CD4-positive, CD25-positive, alpha-beta regulatory T cell (primary cell): ENCODE measurements at places on chromosomes 2 and 18. TPM values are rescaled to one million over a fixed set of nuclear protein-coding genes. Genes with fewer than 3 reads are reported as not detected.

KYNU gene
- total RNA-seq, result not detected

- H3K27me3 ChIP-seq, result no peaks in the 10 kb centered on the region
- H3K27ac ChIP-seq, result no peak overlapping the region
- no peaks in the 10 kb centered on the region for H3K36me3 ChIP-seq
- H3K4me1 ChIP-seq, result no peaks in the 10 kb centered on the region
Measured at GRCh38 chr2:223998948-223999347, 40.1 kb downstream of the SERPINE2 start.

GRCh38 chr2:218161644-218162043, 5.1 kb downstream of the CXCR1 start:
- H3K4me1 ChIP-seq, result peaks cover 4% of the 10 kb centered on the region
- peaks cover 12% of the 10 kb centered on the region for H3K27me3 ChIP-seq
- no peak overlapping the region for H3K4me3 ChIP-seq
- no peak overlapping the region for H3K27ac ChIP-seq
- no peak for DNase-seq

GRCh38 chr2:55152475-55153412, 79.3 kb downstream of the CLHC1 start:
- no peaks in the 10 kb centered on the region for H3K4me1 ChIP-seq
- no peaks in the 10 kb centered on the region for H3K36me3 ChIP-seq
- H3K27ac ChIP-seq, result no peak overlapping the region
- H3K27me3 ChIP-seq, result no peaks in the 10 kb centered on the region
- DNase-seq, result no peak

AOX1 gene
- total RNA-seq, result not detected

CNTNAP5 gene
- not detected for total RNA-seq

DNA sequence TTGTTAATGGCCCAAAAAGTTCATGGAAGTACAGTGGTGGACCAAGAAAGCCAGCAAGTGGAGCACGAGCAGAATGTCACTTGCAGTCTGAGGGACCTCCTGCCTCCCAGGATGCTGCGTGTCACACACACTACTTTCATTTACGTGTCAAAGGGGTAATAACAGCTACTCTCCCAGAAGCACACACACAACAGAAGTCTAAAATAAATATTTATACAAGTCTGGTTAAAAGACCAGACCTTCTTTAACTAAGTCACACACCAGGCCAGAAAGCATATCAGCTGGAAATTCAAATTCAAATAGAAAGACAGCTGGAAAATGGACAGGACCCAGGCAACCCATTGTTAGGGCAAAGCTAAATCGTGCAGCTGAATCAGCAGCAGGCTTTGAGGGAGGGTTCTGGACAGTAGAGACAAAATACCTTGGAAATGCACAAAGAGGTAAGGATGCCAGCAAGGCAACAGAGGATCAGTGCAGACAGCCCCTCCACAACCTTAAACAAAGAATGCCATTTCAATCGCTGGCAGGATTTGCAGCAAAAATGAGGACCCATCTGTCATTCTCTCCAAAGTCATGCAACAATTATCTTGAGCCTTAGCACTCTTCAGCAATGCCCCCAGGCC, 160.5 kb downstream of the TMEM163 start:
- H3K27ac ChIP-seq, result no peak overlapping the region
- H3K4me3 ChIP-seq, result no peak overlapping the region
- no peaks in the 10 kb centered on the region for H3K27me3 ChIP-seq
- no peaks in the 10 kb centered on the region for H3K4me1 ChIP-seq

- H3K4me1 ChIP-seq, result no peaks in the 10 kb centered on the region
- no peak for DNase-seq
- H3K27ac ChIP-seq, result no peak overlapping the region
- no peaks in the 10 kb centered on the region for H3K36me3 ChIP-seq
Measured at GRCh38 chr2:240875228-240876034, 6.8 kb downstream of the AGXT start.

- H3K4me1 ChIP-seq, result no peaks in the 10 kb centered on the region
- H3K27me3 ChIP-seq, result peaks cover 8% of the 10 kb centered on the region
- DNase-seq, result no peak
- H3K27ac ChIP-seq, result no peak overlapping the region
- no peaks in the 10 kb centered on the region for H3K36me3 ChIP-seq
- no peak overlapping the region for H3K4me3 ChIP-seq
Measured at GRCh38 chr2:38057651-38058410, 18.1 kb downstream of the CYP1B1 start.

GRCh38 chr2:134952608-134953007, 34.0 kb downstream of the CCNT2 start:
- no peak overlapping the region for H3K4me3 ChIP-seq
- peaks cover 87% of the 10 kb centered on the region for H3K36me3 ChIP-seq
- DNase-seq, result no peak
- no peak overlapping the region for H3K27ac ChIP-seq
- peaks cover 8% of the 10 kb centered on the region for H3K4me1 ChIP-seq

DNA sequence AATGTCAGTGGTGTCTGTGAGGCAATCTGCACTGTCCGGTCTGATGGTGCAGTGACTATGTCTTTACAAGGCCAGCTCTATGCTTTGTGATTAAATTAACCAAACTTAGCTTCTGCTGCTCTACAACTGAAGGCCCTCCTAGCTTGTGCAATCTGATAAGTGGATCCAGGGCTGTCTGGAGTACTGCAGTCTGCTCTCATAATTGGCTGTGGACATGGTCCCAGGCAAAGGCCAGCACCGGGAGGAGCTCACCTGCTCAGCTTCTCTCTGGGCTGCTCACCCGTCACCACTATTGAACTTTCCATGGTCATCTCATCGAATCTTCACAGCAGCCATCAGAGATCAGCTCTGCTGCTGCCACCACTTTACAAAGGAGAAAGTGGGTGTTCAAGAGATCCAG, 13.0 kb upstream of the APCDD1 start:
- DNase-seq, result no peak
- no peaks in the 10 kb centered on the region for H3K27me3 ChIP-seq
- H3K4me1 ChIP-seq, result no peaks in the 10 kb centered on the region

CD207 gene
- not detected for total RNA-seq

DNA sequence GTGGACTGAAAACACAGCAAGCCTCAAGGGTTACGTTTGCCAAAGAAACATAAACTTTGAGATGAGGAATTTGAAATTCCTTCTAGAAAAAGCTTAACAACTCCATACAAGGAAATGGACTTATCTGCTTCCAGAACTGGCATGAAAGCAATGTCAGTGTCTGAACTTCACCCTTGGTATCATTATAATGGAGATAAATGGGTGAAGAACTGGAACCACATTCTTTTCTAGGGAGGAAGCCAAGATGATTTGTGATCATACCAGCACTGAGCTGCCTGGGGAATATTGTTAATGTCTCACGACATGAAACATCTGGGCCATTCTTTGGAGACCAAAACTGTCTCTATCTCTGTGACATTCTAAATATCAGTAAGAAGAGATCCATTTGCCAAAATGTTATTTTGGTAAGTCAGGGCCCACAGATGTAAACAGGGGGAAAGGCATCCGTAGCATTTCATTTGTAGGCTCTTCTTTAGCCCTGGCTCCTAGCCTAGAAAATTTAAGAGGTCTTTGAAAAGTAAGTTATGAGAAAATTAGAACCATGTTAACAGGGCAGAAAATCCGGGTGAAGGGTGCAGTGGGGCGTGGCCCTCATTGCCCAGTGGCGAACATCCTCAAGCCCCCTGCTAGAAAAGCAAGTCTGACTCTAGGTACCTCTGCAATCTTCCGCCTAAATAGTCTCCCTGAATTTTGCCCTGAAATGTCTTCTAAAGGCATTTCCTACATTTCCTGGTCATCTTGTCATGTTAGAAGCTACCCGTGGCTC, 295.3 kb upstream of the EPAS1 start:
- no peak overlapping the region for H3K4me3 ChIP-seq
- H3K36me3 ChIP-seq, result peaks cover 4% of the 10 kb centered on the region
- H3K27me3 ChIP-seq, result peaks cover 2% of the 10 kb centered on the region
- H3K4me1 ChIP-seq, result no peaks in the 10 kb centered on the region

NDC80 gene
- total RNA-seq, result 20.3 TPM

CCDC178 gene
- not detected for total RNA-seq

DNA sequence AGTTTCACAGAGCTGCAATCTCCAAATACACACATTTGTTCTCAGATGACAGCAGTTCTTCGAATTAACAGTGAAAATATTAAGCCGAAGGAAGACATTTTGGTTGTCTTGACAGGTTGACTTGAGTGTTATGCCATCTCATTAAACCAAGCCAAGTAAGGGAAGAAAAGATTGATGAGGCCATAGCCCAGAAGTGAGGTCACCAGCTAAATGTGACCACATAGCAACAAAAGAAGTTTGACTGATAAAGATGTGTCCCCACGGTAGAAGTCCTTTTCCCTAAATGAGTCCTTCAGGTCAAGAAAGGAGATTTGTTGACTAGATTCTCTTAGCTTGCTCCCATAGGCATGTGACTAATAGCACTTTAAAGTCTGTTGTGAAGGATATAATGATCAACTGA, 156.1 kb downstream of the CDH20 start:
- H3K4me3 ChIP-seq, result no peak overlapping the region
- no peak for DNase-seq
- H3K36me3 ChIP-seq, result no peaks in the 10 kb centered on the region
- H3K27me3 ChIP-seq, result no peaks in the 10 kb centered on the region
- no peaks in the 10 kb centered on the region for H3K4me1 ChIP-seq

DNA sequence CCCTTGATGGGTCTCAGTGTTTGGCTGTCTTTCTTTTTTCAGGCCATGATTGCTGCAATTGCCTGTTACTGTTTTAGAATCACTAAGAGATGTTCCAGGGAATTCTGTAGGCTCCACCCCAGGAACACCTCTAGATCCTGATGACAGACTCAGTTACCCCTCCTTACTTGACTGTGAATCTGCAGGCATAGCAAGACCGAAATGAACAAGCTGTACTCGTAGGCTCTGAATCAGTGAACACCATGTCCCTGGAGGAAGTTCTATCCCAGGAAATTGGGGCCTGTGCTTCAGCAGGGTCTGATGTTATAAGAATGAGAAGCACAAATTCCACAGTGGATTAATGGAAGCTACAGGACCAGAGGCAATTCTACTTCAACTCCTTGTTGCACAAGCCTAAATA, 148.6 kb downstream of the COPS8 start:
- H3K27ac ChIP-seq, result no peak overlapping the region
- no peak for DNase-seq
- no peaks in the 10 kb centered on the region for H3K4me1 ChIP-seq
- no peaks in the 10 kb centered on the region for H3K36me3 ChIP-seq
- no peak overlapping the region for H3K4me3 ChIP-seq

GRCh38 chr2:232748038-232748437, 28.3 kb downstream of the KCNJ13 start:
- no peak overlapping the region for H3K4me3 ChIP-seq
- DNase-seq, result no peak
- H3K27ac ChIP-seq, result no peak overlapping the region
- peaks cover 50% of the 10 kb centered on the region for H3K36me3 ChIP-seq
- H3K27me3 ChIP-seq, result no peaks in the 10 kb centered on the region

AQP12B gene
- total RNA-seq, result not detected

SNORC gene
- 1.3 TPM for total RNA-seq

- H3K27me3 ChIP-seq, result no peaks in the 10 kb centered on the region
- H3K27ac ChIP-seq, result peak overlapping the region; percentile 2
- peaks cover 25% of the 10 kb centered on the region for H3K4me1 ChIP-seq
- H3K4me3 ChIP-seq, result no peak overlapping the region
Measured at GRCh38 chr18:77206676-77207374, 42.8 kb upstream of the GALR1 start.

- no peak for DNase-seq
- no peak within 1 kb of the TSS for H3K4me3 ChIP-seq
- peaks cover 18% of the 10 kb centered on the region for H3K4me1 ChIP-seq
- H3K27me3 ChIP-seq, result peaks cover 24% of the 10 kb centered on the region
Measured at GRCh38 chr18:8705238-8705960, at the start of gene MTCL1. Gene MTCL1 (plus strand): TSS chr18:8705556. CDS start chr18:8705661, 105 bp downstream.

GRCh38 chr2:159714247-159714930, 2.1 kb downstream of the MARCHF7 start:
- H3K36me3 ChIP-seq, result peaks cover 34% of the 10 kb centered on the region
- H3K27ac ChIP-seq, result peak overlapping the region; percentile 96
- no peaks in the 10 kb centered on the region for H3K27me3 ChIP-seq
- H3K4me1 ChIP-seq, result peaks cover 68% of the 10 kb centered on the region
- H3K4me3 ChIP-seq, result peak overlapping the region; percentile 96
- no peak for DNase-seq

- DNase-seq, result no peak
- no peaks in the 10 kb centered on the region for H3K36me3 ChIP-seq
- no peaks in the 10 kb centered on the region for H3K27me3 ChIP-seq
- no peak overlapping the region for H3K27ac ChIP-seq
- no peaks in the 10 kb centered on the region for H3K4me1 ChIP-seq
Measured at GRCh38 chr2:145547620-145548019, 1027.7 kb upstream of the ZEB2 start.

DNA sequence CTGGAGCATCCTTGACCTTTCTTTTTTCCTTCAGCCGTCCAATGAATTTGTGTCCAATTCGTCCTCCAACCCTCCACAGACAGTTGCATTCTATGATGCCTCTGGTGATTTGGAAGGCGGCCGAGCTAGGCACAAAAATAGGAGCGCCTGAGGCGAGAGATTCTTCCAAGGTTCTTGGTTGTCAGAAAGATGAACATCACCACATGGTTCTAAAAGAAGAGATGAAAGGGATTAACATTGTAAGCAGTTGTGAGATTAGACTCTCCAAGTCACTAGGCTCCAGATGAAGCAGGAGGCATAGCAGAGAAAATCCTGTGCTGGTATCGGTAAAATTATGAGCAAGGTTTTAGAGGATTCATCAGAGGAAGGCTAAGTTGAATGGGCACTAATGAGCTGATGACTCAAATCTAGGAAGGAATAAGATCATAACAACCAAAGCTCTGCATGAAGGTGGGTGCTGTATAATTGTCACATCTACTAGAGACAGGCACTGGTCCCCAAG, 75.4 kb upstream of the MAP4K3 start:
- H3K27ac ChIP-seq, result no peak overlapping the region
- no peaks in the 10 kb centered on the region for H3K27me3 ChIP-seq
- no peak overlapping the region for H3K4me3 ChIP-seq
- DNase-seq, result no peak
- no peaks in the 10 kb centered on the region for H3K36me3 ChIP-seq

ANKRD62 gene
- total RNA-seq, result not detected

DNA sequence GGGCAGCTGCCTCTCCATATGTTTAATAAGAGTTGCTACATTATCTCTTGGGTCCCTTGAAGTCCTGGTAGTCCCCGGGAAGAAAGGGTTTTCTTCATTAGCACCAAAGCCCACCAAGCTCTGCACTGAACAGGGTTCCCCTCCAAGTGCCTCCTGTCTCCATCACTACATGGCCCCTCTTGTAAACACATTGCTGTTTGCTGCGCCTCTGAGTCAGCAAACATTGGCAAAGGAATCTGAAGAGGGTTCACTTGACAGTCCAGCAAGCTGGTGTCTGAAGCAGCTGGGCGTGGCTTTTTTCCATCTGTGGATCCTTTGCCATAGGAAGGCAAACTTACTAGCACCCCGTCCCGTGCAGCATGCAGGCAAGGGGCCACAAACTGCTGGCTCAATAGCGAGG, 82.8 kb downstream of the TEX51 start:
- H3K4me3 ChIP-seq, result no peak overlapping the region
- H3K4me1 ChIP-seq, result no peaks in the 10 kb centered on the region
